Stimulated activated CD4-positive, alpha-beta T cell treated with anti-CD3 and anti-CD28 coated beads, TNF-alpha, amount 100 ng/mL, for 48 hours (primary cell): ENCODE measurements at places on chromosomes 2 and 18.
A peak's percentile ranks its signal among the peaks of the same experiment; 100 is the strongest.

- peak; percentile 18 for DNase-seq
Measured at GRCh38 chr2:25453199-25453905, 111.6 kb upstream of the DNMT3A start.

- DNase-seq: no peak
Measured at GRCh38 chr2:30310955-30311354, 79.6 kb downstream of the LBH start.

- DNase-seq: no peak
Measured at GRCh38 chr2:52128081-52128480, 1096.1 kb upstream of the NRXN1 start.

- no peak for DNase-seq
Measured at GRCh38 chr2:73448856-73449255, 63.2 kb downstream of the ALMS1 start.

DNA sequence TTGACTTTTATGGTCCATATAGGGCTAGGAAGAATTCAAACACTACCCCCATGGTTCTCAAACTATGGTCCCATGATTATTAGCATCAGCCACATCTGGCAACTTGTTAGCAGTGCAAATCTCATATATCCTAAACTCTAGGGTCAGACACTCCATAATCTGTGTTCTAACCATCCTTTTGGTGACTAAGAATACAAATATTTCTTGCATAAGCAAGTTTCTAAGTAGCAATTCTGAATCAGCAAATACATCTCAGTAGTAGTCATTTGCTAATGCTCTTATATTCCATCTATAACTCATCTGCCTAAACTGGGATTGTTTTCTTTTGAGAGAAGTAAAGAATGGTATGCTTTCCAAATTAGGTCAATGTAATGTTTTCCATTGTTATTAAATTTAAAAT lies 447.3 kb downstream of the TMX3 start:
- DNase-seq: no peak

- no peak for DNase-seq
Measured at GRCh38 chr2:47070155-47070919, 84.8 kb downstream of the STPG4 start.

- DNase-seq: no peak
Measured at GRCh38 chr18:10247021-10247741, 207.3 kb upstream of the APCDD1 start.

- DNase-seq: no peak
Measured at GRCh38 chr2:37609782-37610181, 61.7 kb downstream of the CDC42EP3 start.

DNA sequence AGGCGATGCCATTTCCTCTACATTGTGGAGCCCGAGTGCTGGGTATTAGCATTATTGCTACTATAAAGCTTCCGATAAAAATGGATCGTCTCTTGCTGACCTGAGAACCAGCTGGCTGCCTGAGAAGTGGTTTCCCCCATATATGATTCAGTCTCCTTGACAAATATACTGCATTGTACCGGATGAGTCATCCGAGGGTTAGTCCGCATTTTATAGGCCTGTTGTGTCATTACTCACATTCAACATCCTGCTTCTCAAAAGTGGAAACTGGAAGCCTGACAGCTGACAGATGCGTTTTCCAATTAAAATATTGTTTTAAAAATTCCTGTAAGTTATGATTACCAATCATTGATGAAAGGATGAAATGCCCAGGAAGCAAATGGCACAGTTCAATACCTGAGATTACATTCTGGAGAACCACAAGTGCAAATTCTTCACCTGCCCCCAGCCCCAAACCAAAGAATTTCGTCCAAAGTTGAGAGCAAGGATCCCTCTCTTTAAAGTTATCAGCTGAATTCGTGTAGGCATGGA lies 65.7 kb downstream of the SPRED2 start:
- DNase-seq: peak; percentile 9

DNA sequence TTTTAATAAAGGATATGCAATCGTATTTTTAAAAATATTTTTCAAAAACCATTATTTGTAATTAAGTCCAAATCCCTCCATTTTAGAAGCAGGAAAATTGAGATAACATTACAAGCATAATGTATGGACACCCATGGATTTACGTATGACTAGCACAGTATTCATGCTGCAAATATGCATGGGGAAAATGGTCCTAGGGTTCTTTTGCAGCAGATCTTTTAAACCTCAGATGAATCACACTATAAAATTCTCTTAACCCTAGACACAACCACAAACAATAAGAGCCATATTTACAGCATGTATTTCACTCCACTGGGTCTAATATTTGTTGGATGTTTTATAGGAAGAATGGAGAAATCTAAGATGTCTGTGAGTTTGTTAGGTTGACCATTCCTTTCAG lies 453.4 kb downstream of the TGIF1 start:
- no peak for DNase-seq

- DNase-seq: no peak
Measured at GRCh38 chr18:9973470-9973869, 59.7 kb downstream of the VAPA start.

GRCh38 chr2:191190861-191191552 lies 40.2 kb upstream of the STAT4 start:
- no peak for DNase-seq

- DNase-seq: no peak
Measured at GRCh38 chr2:127626917-127627739, 18.8 kb upstream of the GPR17 start.

- no peak for DNase-seq
Measured at GRCh38 chr2:96541398-96542152, 5.0 kb downstream of the ARID5A start.

DNA sequence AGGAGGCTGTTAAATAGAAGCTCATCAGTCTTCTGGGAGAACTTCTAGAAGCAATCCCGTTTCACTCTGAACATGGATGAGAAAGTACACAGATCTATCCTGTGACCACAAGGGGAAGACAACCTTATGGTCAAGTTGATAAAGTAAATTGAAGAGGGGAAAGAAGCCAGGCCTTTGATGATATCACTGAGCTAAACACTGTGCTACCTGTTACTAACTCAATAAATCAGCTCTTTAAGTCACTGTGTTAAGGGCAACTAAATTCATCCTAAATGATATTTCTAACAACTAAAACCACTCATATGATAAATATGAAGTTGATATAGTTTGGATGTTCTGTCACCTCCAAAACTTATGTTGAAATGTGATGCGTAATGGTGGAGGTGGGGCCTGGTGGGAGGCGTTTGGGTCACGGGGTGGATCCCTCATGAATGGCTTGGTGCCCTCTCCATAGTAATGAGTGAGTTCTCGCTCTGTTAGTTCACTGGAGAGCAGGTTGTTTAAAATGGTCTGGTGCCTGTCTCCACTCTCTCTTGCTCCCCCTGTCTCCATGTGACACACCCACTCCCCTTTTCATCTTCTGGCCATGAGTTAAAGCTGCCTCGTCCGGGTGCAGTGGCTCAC lies 23.6 kb downstream of the OLA1 start:
- DNase-seq: no peak

DNA sequence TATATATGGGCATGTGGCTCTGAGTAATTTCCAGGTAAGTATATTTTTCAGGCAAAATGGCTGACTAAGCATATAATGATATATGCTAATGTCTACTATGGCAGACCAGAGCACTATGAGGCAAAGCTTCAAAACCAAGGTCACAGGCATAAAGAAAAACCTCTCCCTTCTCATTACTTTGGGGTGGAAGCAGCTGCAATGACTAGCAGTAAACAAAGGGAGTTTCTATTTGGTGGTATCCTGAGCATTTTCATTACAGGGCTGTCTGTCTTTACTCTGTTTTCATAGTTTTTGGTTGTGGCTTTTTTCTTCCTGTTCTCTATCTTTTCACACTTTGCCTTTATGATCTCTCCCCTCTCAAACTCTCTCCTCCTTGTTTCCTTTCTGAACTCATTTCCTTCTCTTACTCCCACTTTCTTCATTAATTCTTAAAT lies 15.6 kb downstream of the PDE6D start:
- DNase-seq: no peak

DNA sequence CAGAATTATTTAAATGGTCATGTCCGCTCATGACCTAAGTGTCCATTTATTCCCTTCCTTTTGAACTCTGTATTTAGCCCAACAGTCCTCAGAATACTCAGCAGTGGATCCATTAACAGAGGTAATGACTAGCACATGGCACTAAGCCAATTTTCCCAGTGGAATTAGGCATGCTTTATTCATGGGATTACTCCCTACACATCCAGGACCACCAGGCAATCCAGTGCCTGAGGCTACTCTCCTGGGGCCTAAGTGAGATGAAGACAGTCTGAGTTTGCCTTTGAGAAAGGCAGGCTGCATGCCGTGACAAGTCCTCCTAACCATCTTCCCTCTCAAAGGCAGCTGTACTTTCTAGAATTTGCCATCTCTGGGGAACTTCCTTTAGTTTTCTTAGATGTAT lies 128.6 kb downstream of the SPOPL start:
- no peak for DNase-seq

DNA sequence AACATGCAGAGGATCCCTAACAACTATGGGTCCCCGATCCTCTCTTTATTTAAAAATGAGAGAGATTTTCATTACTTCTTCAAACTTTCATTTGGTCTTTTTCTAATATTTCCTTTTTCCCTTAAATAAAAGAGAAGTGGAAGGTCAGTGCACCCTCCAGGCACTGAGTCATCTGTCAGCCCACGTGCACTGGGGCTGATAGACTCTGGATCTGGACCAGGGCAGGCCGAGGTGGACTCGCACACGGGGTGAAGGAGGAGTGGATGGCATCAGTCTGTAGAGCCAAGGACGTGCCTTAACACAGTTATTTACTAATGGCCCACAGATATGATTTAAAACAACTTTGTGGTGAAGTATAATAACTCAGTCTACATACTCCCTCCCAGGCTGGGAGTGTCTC lies 214.4 kb upstream of the TMEM200C start:
- DNase-seq: no peak

DNA sequence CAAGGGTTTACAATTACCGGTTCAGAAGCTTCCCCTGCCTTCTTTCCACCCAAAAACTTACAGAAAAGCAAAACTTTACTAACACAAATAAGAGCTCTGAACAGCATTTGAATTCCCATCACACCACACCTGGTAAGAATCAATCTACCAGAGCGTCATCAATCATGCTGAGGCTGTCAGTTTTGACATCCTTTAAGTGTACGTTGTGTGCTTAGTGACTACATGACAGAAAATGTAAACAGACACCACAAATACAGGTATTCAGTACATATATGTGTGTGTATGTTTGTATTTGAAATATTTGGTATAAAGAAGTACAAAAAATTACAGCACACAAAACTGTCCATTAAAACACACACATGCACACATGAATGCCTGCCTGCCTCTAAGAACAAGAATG lies 523.5 kb downstream of the TMEM182 start:
- no peak for DNase-seq

DNA sequence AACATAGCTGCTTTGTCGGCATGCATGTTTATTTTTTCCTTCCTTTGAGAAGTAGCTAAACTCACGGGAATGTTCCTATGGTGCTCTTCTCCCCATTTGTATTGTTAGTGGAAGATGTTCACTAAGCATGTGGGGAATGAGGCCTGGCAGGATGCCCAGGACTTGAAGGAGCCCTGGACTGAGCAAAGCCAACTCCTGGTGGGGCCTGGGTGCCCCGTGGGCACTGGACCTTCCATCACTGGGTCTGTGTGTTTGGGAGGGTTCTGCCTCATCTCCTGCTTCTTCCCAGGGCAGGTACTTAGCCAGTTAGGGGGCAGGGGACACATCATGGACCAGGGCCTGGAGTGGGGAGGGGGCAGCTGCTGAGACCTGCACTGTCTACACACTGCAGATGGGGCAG lies 49.3 kb downstream of the ACAA2 start:
- DNase-seq: no peak

DNA sequence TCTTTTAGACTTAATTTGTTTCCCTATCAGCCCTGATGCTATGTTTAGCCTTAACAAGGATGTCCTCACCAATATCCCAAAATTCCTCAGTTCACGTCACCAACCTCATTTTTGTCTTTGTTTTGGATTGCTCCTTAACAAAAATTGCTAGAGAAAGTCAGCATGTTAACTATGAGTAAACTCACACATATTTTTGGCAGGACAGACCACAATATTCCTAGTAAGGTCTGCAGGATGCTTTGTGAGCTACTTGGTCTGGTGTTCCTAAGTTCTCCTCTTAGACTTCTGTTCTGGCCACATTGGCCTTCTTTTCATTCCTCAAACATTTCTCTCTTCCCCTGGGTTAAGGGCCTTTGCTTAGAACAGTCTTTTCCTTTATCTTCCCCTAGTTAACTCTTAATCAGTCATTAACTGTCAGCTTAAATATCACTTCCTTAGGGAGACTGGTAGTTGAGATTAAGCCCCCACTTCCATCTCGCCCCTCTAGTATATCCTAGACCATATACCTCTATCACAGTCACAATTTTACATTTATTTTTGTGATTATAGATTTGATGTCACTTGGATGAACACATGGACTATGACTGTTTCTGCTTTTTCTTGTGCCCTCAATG lies 116.2 kb downstream of the ADCYAP1 start:
- DNase-seq: no peak

GRCh38 chr2:219628986-219629901 lies 1.8 kb downstream of the SLC4A3 start:
- DNase-seq: no peak

DNA sequence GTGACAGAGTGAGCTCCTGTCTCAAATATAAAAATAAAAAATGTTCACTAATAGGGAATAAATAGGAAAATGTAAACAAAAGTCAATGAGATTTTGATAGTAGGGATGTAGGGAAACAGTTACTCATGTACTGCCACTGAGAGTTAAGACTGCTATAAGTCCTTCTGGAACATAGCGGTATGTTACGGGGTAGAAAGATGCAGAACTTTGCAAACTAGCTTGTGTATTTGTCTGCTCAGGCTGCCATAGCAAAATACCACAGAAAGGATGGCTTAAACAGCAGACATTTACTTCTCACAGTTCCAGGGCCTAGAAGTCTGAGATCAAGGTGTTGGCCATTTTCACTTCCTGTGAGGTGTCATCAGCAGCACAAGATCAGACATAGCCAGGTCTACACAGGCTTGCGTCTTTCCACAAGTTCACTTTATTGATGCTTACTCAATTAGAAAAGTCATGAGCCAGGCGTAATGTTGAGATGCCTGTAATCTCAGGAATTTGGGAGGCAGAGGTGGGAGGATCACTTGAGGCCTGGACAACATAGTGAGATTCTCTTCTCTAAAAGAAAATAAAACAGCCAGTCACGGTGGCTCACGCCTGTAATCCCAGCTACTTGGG lies 8.8 kb downstream of the TXNDC2 start:
- DNase-seq: no peak
